ENCODE measurements at places on chromosomes 5 and 9. TPM values are rescaled to one million over a fixed set of nuclear protein-coding genes. Genes with fewer than 3 reads are reported as not detected.

The NTRK2 gene
- polyA plus RNA-seq = not detected

The SHOC1 gene
- polyA plus RNA-seq = not detected

The FABP6 gene
- not detected for polyA plus RNA-seq

The C5orf63 gene
- 12.5 TPM for polyA plus RNA-seq

The MYMK gene
- not detected for polyA plus RNA-seq

The FAM81B gene
- polyA plus RNA-seq = not detected

All from immature natural killer cell (primary cell).